ENCODE measurements at places on chromosomes 11 and 22.

DNA sequence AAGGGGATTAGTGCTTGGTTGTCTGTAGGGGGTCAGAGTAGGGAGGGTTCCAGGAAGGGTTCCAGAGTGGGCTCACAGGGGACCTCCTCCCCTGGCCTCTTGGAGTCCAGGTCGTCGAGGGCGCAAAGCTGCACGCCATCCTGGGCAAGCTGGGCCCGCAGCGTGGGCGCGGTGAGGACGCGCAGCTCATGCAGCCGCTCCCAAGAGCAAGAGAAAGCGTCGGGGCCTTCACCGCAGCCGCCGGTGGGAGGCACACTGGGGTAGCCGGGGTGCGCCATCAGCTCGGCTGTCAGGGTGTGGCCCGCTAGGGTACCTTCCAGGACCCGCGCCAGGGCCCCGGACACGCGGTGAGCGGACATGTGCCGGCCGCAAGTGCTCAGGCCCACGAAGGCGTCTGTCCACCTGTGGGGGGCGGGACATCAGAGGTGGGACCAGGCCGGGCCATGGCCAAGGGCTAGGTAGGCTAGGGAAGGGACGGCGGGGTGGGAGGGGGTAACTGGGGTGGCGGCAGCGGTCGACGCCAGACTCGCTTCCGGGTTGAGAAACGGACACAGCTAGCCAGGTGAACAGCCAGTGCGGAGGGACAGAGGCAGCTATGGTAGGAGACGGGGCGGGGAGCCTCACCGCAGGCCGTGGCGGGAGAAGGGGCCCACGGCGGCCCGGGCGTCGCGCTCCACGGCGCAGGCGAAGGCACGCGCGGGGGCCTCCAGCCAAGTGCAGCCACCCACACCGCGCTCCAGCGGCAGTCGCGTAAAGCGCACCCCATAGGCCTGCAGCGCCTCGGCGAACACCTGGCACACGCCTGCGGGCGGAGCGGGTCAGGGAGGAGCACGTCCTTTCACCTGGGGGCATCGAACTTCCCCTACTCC is 1.2 kb downstream of the YDJC start:
- DNase-seq, result no peak

DNA sequence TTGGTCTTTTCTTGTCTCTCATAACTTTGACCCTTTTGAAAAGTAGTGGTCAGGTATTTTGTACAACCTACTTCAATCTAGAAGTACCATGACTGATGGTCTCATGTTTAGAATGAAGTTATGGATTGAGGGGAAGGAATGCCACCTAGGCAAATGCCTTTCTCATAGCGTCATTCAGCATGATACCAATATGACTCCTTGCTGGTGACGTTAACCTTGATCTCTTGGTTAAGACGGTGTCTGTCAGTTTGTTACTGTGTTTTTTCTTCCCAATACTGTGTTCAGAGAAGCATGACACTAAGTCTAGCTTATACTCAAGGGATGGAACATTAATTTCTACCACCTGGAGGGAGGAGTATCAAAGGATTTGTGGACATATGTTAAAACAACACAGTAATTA is 130.9 kb downstream of the KIF18A start:
- DNase-seq, result no peak

GRCh38 chr11:65932558-65932919 is 12.7 kb upstream of the TSGA10IP start:
- DNase-seq, result no peak

- no peak for DNase-seq
Measured at GRCh38 chr22:38704654-38705234, 1.0 kb upstream of the GTPBP1 start.

- DNase-seq, result no peak
Measured at GRCh38 chr22:46246178-46246577, 3.9 kb downstream of the CDPF1 start.

- DNase-seq, result no peak
Measured at GRCh38 chr11:87966694-87967093, 208.5 kb downstream of the RAB38 start.

DNA sequence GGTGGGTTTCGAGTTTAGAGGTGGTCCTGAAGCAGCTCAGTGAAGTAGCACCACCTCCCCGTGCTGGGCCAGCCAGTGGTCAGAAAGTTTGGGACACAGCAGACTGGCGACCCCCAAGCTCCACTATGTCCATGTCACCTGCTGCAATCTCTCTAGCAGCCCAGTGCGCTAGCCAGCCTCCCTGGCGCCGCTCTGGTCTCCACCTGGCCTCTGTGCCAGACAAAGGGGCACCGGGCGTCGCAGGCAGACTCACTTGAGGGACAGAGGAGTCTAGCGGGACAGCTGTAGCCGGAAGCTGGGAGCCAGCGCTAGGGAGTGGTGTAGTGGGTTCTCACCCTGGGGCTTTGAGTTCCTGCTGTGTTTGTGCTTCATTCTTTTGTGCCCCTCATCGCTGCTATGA is 25.5 kb downstream of the MYBPC3 start:
- DNase-seq, result no peak

DNA sequence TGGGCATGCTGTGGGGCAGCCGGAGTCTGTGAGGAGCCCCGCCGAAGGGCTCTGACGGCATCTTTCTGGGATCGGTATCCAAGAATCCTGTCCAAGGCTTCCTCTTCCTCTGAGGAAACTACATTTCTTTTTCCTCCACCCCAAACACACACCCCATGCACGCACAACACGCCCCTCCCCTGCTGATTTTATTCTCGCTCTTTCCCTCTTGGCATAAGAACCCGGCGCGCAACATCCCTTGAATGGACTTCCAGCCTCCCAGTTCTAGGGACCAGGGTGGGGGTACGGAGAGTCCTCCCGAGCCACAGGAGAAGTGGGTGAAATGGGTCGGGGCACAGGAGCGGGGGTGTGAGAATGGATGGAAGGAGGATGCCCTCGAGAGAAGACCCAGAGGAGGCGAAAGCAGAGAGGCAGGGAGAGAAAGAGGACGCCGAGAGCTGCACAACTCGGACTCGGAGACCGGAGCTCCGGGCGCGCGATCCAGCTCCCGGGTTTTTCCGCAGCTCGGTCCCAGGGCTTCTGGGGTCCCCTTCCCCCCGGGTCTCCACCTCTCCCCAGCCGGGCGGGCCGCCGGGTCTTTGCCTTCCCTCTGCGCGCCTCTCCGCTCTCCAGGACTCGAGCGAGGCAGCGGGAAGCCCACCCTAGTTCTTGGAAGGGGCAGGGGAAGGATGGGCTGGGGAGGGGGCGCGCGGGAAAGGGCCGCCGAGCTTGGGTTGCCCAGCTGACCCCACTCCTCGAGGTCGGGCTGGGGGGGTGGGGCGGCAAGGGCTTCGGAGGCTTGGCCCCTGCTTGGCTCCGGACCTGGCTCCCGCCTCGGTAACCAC is 1.5 kb upstream of the LARGE1 start:
- peak; percentile 27 for DNase-seq

GRCh38 chr11:83257761-83258168 is 28.4 kb downstream of the CCDC90B start:
- no peak for DNase-seq

DNA sequence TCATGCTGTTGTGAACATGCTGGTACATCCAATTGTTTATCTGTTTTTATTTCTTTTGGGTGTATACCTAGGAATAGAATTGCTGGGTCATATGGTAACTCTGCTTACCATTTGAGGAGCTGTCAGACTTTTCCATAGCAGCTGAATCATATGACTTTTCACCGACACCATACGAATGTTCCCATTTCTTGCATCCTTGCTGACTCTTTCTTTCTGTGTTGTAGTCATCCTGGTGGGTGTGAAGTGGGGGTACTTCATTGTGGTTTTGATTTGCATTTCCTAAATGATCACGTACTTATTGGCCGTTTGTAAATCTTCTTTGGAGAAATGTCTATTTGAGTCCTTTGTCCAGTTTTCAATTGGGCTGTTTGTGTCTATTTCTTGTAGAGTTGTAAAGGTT is 26.5 kb downstream of the ATXN10 start:
- no peak for DNase-seq

DNA sequence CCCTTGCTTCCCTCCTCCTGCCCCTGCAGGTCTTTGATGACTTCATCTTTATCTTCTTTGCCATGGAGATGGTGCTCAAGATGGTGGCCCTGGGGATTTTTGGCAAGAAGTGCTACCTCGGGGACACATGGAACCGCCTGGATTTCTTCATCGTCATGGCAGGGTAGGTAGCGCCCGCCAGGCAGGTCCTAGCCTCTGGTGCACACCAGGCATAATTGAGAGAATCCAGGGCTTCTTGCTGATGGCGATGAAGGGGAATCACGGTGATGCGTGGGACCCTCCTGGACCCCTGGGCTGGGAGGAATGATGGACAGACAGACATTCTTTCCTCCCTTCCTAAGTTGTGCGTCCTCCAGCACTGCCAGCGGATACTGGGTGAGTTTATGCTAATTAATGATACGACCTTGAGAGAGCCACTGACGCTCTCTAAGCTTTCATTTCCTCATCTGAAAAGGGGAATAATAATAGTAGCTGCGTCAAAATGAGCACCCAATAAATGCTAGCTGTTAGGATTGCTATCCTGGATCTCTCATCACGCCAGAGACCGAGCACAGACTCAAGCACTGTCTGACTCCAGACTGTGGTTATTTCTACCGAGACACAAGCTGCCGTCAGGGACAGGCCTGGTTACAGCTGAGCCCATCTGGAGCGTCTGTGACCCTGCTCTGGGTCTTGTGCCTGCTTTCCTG is 30.1 kb downstream of the CACNA1I start:
- DNase-seq, result no peak

DNA sequence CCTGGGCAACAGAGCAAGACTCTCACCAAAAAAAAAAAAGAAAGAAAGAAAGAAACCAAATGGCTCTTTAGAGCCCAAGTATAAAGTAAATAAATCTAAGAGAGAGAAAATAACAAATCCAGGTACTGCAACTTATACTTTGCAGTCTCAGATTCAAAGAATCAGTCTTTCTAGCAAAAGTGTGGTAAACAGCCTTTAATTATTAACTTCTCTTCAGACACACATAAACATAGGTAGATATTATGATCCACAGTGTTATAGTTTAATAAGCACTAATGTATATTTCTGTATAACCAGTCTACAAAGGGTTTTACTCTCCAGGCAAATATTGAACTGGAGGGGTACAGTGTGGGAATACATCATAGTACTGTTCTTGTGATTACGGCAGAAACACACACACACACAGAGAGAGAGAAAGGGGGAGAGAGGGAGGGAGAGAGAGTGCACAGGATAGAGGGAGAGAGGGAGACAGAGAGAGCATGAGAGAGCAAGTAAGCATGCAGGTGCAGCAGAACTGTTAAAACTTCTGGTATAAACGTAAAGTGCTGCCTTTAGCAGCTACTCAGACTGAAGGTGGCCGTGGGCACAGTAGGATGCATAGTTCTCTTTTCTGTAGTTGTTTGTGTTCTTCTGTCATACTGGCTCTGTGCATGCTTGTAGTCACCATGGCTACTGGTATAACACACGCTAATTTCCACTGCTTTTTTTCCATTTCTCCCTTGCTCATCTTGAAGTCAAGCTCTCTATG is 32.3 kb downstream of the MTMR2 start:
- no peak for DNase-seq

All from activated T-cell treated with anti-CD3 and anti-CD28 coated beads, Interleukin-2, amount 50 U/mL, for 48 hours (primary cell).